ENCODE measurements at places on chromosomes 3 and 15.

DNA sequence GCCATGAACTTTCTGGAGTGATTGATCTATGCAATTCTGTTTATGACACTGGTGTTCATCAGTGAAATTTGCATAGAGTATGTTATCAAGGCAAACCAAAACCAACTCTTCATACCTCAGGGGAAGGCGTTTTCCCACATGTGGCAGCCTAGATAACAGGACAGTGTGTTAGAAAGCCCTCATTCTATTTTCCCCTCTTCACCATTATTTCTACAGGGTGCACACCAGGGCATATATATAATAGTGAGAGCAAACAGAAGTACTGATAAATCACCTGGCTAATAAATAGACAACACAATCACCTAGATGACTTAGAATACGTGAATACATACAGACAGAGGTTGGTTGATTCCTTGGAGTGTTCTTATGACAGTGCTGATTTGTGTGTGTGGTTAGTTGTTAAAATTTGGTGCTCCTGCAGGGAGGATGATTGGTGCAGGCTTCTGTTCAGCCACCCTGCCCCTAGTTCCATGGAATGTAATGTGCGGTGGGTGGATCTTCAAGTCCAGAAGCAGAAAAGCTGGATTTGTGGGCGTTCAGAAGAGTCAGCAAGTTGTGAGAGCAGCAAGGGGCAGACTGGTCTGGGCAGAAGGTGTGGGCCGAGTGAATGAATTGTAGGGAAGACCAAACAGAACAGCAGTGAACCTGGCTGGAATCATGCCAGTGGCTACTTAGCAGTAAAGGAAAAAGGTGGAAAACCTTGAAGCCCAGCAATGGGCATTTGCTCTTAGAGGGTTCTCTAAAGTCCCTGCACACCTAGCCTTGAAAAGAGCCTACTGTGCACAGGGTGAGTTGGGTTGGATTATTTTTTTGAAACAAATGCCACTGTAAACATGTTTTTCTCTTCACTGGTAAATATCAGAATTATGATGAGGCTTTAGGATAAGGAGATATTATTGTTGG, 11.7 kb upstream of the RARRES1 start:
- DNase-seq = no peak

DNA sequence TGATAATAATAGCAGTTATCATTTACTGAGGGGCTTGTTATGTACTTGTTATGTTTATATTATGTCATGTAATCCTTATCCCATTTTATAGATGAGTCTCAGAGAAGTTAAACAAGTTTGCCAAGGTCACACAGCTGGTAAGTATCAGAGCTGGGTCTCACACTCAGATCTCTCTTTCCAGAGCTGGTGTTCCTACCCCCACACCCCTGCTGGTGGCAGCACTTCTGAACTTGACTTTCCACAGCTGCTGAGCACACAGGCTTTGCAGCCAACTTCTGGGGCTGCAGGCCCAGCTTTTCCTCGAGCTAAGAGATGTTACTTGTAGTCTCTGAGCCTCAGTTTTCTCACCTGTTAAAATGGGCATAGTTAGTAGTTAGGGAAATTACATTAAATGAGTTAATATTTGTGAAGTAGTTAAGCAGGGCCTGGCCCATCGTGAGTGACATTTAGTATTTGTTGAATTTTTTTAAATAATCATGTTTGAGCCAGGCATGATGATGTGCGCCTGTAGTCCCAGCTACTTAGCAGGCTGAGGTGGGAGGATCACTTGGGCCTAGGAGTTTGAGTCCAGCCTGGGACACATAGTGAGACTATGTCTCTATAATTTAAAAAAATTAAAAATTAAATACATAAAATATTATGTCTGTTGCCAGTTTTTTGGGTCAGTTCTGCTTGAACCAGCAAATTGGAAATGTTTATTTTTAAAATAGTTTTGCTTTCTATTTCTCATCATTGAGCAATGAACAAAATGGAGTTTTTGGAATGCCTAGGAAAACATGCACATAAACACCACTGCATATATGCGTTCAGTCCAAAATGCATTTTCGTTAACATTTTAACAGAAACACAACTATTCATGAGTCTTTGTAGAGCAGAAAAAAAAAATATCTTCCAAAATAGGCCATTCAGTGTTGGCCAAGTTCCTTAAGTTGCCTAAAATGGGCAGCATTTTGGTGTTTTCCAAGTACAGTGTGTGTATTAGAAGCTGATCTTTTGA, 87.3 kb downstream of the SMAD6 start:
- DNase-seq = no peak

GRCh38 chr3:175898194-175898593, 1039.1 kb downstream of the NAALADL2 start:
- DNase-seq = no peak

- no peak for DNase-seq
Observed at GRCh38 chr15:39506146-39506545, 74.7 kb upstream of the THBS1 start.

DNA sequence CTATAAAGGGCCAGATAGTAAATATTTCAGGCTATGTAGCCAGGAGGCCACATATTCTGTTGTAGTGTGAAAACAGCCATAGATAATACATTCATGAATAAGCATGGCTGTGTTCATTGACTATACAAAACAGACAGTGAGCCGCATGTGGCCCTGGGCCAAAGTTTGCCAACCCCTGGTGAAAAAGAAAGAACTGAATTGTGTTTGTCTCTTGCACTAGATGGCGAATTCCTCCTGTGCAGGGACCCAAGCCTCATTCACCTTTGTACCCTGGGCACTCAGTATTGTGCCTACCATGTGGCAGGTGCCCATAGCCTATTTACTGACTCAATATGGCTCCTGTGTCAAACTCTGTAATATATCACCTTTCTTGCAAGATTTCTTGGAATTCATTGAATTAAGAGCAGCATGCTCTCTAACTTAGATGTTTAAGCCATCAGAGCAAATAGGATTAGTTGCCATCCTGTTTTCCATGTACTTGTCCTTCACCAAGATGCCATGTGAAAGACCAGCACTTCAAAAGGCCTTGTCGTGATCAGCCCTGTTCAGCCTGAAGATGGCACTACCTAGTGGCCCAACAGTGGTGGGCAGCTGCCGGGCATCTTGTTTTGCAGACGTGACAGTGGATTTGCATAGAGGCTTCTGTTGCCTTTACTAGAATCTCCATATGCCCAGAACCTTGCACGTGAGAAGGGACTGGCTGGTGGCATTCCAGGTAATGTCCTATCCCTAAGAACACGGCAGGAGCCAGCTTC, 50.9 kb upstream of the CMTM7 start:
- no peak for DNase-seq

DNA sequence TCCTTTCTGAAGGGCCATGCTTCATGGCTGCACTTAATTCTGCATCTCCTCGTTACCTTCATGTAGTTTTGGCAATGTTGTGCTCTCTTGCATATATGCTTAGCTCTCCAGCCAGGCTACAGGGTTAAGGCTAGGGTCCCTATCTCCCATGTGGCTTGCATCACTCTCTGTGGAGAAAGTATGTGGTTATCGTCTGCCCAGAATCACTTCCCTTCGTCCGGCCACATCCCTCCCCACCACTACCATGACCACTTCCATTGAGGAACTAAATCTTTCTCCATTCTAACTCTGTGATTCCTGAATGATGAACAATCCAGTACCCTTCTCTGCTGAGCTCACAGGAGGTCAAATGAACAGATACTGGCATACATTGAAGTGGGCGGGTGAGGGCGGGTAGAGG, 34.0 kb downstream of the WWTR1 start:
- DNase-seq = no peak

DNA sequence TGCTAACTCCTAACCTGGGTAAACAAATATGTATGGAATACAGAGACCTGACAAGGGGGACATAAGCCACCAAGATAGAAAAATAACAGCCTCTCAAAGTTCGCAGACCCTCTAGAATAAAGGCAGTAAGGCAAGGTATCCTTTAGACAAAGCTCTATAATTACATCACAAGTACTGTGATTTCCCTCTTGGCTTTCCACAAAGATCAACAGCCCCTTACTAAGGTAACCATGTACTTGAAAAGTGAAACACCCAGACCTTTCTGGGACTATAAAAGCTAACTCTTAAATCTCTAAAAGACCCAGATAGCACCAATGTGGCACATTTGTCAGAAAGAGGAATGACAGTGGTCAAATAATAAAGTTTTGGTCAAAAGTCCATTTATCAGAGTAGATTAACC, 51.9 kb downstream of the TBL1XR1 start:
- no peak for DNase-seq

GRCh38 chr3:171356251-171356650, 104.0 kb downstream of the TNIK start:
- DNase-seq = no peak

DNA sequence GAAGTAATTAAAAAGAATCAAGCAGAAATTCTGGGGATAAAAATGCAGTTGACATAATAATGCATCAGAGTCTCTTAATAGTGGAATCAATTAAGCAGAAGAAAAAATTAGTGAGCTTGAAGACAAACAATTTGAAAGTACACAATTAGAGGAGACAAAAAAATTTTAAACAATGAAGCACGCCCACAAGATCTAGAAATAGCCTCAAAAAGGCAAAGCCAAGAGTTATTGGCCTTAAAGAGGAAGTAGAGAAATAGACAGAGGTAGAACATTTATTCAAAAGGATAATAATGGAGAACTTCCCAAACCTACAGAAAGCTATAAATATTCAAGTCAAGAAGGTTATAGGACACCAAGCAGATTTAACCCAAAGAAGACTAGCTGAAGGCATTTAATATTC, 113.3 kb downstream of the TBC1D2B start:
- no peak for DNase-seq

- no peak for DNase-seq
Observed at GRCh38 chr3:31573036-31573779, 40.5 kb downstream of the STT3B start.

DNA sequence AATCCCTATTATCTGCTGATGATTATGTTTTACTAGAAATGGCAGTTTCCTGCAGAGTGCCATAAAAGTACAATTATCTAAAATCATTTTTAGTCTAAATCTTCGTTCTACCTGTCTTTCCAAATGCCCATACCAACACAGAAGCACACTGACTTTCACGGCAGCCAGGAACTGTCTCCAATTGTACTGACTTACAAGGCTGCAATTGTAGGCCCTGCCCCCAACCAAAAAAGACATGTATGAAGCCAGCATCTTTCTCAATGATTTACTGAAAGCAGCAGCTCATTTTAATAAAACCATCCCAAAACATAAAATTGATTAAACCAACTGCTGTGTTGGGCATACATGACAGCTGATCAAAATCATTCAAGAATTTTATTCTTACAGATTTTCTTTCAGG, 119.0 kb downstream of the TBC1D5 start:
- DNase-seq = no peak

DNA sequence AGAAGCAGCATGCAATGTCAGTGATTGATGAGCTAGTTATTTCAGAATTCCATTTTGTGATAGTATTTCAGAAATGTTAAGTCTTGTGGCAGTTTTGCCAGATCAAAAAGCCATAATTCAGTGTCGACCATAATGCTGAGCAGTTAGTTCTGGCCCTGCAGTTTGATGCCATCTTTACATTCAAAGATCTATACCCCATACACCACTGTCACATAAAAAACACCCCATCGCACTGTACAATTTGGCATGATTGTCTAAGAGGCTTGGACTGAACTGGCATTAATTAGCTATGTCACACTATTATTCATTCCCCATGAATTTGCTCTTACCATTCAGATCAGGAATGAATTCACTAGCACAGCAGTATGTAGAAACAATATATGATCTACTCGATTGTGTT, 127.7 kb upstream of the EPHA3 start:
- no peak for DNase-seq

GRCh38 chr3:118466795-118467330, 567.8 kb downstream of the IGSF11 start:
- DNase-seq = no peak

All from activated gamma-delta T cell (primary cell).